ENCODE measurements at places on chromosomes 7 and 10.

- DNase-seq: no peak
Observed at GRCh38 chr7:123537026-123537642, 2.7 kb upstream of the IQUB start.

DNA sequence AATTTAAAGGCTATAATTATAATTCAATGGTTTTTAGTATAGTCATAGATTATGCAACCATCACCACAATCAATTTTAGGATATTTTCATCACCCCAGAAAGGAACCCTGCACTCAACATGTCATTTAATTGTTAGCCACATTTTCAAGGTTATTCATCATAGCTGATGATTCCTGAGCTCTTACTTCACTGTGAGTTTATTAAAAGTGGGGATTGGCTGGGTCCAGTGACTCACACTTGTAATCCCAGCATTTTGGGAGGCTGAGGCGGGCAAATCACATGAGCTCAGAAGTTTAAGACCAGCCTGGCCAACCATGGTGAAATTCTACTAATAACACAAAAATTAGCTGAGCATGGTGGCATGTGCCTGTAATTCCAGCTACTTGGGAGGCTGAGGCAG, 787 bp downstream of the CCL26 start:
- no peak for DNase-seq

DNA sequence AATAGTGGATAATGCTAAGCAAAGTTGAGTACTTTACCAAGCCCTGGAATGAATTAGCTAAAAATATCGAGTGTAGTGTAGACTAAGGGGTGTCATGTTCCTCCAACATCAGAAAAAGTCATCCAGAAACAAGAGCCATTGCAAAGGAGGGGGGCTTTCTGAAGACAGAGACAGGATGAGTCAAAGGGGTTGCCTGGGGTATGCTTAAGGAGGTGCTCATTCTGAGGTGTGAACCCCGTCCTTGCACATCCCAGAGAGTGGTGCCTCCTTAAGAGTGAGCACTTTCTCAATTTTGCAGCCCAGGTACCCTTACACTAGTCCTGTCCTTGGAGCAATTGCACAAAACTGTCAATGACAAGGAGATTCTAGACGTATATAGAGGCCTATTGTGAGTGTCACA, 43.1 kb upstream of the C10orf71 start:
- no peak for DNase-seq

DNA sequence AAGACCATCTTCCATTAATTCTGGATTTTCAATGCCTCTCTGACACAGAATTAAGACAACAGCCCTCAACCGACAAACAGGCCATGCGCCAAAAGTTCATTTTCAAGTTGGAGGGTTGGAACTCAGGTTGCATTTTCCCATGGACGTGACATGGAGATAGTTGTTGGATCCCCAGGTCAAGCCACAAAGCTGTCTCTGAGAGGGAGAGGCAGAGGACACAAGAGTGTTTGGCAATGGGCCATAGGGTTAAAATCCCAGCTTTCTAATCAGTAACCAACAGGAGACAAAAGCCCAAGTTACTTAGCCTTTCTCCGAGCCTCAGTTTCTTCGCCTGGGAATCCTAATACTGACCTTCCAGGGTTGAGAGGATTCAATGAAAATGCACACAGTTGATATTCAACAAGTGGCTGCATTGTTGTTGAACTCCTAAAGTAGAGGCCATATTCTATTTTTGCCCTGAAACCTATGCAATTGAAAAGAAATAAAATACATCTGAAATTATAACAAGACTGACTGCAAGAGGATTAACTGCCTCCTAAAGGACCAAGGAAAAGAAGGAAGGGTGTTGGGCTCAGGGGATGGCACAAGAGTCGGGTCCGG, 44.3 kb downstream of the SORBS1 start:
- no peak for DNase-seq

DNA sequence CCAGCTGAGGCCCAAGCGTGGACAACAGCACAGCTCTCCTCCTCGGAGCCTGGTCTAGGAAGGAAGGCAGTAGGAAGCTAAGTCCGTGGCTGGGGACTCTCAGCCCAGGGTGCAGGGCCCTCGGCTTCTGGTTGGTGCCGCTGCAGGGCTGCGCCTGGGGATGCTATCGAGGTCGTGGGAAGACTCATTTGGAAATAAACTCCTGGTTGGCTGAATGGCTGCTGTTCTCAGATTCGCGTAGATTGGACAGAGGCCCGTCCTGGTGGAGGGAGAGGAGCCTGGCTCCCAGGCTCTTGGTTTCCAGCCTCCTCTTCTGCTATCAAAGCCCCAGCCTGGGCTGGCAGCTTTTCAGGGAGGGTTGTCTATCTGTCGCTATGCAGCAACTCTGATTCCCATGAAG, 152.6 kb upstream of the FZD8 start:
- DNase-seq: no peak

- DNase-seq: no peak
Observed at GRCh38 chr7:44960011-44960580, 18.7 kb downstream of the MYO1G start.

GRCh38 chr7:142439739-142440138, 181.9 kb upstream of the PRSS58 start:
- DNase-seq: no peak

GRCh38 chr7:127644484-127644883, 7.5 kb upstream of the SND1 start:
- no peak for DNase-seq

DNA sequence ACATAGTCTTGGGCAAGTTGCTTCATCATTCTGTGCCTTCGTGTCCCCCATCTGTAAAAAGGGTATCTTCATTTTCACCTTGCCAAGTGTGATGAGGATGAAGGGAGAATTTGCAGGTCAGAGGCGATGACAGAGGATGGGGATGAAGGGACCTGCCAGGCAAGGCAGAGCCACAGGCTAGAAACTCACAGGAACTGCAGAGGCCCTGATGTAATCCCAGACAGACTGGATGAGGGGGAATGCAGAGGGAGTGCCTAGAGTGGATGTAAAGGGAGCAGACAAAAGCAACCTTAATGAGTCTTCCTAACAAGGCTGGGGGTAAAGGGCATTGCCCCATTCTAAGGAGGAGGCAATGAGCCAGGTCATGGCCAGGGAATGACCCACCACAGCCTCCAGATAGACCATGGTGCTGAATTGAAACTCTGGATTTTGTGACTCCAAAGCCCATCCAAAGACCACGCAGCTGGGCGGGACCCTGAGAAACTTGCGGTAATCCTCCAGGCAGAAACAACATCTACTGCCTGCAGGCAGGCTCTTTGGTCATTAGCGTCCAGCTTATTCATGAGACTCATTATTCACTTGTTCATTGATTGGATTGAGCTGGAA, 1.9 kb downstream of the ANTXRL start:
- DNase-seq: no peak

- no peak for DNase-seq
Observed at GRCh38 chr7:100711369-100711768, 5.4 kb downstream of the POP7 start.

DNA sequence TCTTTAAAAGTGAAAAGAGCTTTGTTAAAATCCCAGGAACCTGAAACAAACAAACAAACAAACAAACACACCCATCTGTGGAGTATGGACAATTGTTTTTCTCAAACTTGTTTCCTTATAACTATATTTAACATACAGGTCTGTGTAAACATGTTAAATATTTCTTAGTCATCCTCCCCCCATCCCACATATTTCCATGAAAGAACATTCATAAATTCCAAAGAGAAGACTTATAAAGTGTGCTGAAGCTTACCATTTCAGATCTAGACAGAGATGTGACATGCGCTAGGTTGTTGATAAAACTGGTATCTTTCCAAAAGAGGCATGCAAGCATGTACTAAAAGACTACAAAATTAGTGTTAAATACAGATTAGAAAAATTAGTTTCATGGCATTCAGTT, 6.5 kb downstream of the FKBP14 start:
- DNase-seq: no peak

DNA sequence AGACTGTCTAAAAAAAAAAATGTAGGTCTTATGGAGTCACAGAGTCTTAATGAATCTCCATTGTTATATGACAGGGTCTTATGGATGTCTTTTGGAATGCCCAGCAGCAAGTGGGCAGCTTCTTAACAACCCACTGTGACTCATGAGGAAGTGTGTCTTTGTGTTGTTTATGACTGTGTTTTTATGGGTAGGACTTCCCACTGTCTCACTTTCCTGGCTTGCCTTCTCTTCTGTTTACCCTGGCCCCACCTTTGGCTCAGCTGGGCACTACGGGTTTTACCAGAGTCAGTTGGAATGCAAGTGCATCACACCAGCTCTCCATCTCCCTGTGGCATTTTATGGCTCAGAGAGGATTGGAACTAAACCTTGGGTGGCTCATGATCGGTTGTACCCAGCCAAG, 580.5 kb downstream of the AUTS2 start:
- DNase-seq: no peak

DNA sequence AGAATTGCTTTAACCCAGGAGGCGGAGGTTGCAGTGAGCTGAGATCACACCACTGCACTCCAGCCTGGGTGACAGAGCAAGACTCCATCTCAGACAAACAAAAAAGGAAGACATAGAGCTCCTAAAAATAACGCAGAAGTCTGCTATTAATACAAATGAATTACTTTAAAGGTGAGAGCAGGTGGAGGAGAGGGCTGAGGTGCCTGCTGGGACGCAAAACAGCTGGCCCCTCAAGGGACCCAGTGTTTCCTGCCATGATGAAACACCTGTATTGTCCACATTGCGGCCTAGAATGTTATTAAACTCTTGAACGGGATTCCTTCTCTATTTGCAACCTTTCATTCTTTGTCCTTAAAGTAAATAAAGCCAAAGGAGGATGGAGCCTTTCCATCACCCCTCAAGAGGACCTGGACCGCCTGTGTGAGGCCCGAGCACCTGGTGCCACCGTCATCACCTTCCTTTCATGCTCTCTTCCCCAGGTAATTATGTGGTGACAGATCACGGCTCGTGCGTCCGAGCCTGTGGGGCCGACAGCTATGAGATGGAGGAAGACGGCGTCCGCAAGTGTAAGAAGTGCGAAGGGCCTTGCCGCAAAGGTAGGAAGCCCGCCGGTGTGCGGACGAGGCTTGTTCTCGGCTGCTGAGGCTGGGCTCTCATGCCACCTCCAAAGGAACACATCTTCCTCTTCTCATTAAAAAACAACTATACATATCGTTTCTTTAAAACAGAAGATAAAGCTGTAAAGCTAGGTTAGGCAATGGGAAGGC, 136.7 kb downstream of the EGFR start:
- DNase-seq: no peak

GRCh38 chr10:31605861-31606525, 287.0 kb downstream of the ZEB1 start:
- DNase-seq: no peak

- DNase-seq: no peak
Observed at GRCh38 chr10:86635402-86635801, 18.9 kb upstream of the OPN4 start.

- no peak for DNase-seq
Observed at GRCh38 chr10:77666821-77667220, 29.2 kb upstream of the KCNMA1 start.

GRCh38 chr7:65454469-65454868, 80.8 kb downstream of the ZNF92 start:
- DNase-seq: no peak

GRCh38 chr7:128791121-128791971, at the start of gene CCDC136:
TSS of gene CCDC136 (plus strand) at chr7:128791968. CDS start at chr7:128792412, 444 bp downstream.
- DNase-seq: peak; percentile 52

- no peak for DNase-seq
Observed at GRCh38 chr7:51789489-51789888, 472.9 kb upstream of the COBL start.

GRCh38 chr10:132532749-132533560, 4.6 kb upstream of the INPP5A start:
- no peak for DNase-seq

DNA sequence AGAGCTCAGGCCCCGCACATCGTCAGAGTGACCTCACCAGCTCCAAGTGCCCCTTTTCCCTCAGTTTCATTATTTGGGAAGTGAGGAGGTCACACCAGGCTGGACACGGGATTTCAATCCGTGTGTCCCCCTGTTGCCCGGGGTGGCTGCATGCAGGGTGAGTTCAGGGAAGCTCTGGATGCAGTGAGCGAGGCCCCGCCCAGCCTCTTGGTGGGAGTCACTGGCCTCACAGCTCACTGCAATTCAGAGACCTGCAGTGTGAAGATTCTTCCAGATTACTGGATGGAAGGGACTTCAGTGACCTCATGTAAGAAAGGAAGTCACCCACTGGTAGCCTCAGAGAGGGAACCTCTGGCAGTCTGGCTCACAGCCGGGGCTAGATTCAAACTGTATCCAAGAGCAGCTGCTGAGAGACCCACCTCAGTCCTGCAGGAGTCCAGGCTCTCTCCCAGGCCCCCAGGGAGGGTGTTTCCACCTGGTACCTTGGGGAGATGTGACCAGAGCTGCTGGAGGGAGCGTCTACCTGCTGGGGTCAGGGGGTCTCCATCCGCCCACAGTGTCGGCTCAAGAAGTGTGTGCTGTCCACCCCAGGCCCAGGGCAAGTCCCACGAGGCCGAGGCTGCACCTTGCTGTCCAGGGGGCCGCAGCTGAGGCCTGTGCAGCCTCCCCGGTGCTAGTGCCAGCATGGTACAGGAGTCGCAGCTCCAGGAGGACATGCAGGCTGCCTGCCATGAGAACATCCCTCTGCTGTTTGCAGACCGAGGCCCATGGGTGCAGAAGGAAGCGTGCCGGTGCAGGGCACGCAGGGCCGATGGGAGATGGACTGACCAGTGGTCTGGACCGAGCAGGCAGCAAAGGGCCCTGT, 54.4 kb downstream of the MGMT start:
- DNase-seq: no peak

GRCh38 chr7:85734823-85735222, 548.0 kb upstream of the SEMA3D start:
- DNase-seq: no peak
